ENCODE measurements at places on chromosomes 3 and 15.

GRCh38 chr3:164620423-164620822 is 457.9 kb downstream of the SI start:
- DNase-seq, result no peak

GRCh38 chr3:149784064-149784704 is 8.2 kb downstream of the ANKUB1 start:
- DNase-seq, result no peak

DNA sequence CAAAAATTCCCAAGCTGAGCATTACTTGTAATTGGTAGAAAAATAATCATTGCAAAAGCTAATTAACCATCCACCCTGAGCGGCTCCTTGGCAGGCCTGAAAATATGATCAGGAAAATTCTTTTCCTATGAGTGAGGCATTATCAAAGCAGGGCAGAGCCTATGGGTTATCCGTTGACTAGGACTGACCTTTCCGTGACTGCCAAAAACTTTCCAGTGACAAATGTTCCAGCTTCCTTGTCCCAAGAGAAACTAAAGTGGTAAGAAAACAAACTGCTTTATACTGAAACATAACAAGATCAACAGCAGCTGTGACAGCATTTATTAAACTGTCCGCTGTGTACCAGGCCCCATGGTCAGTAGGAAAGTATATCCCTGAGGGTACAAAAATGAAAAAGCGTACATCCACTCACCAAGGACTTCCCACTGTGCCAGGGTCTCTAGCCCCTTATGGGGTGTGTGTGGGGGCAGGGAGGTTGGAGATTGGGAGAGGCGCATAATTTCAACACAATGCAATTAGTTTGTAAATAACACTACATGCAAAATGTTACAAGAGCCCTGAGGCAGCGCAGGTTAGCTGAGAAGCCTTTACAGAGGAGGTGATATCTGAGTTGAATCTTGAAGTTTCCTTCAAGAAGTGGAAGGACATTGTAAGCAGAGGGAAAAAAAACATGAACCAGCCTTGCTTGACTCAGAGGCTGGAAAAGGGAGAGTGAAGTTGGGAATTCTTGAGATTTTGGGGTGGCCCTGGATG is 8.5 kb downstream of the LIPC start:
- peak; percentile 71 for DNase-seq

DNA sequence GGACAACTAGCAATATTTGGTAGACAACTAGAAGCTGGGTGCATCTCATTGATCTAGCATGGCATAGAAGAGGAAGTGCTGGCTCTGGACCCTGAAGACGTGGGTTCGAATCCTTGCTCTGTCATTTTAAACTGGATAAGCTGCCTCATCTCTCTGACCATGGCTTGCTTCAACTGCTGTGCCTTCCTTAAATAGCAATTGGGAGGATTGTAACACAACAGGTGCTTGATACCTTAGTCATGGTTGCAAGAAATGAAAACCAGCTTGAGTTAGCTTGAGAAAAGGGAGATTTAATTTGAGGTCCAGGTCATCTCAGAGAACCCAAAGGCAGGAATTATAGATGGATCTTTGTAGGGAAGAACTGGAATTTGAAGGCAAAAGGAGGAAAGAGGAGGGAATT is 14.8 kb upstream of the RGMA start:
- DNase-seq, result no peak

DNA sequence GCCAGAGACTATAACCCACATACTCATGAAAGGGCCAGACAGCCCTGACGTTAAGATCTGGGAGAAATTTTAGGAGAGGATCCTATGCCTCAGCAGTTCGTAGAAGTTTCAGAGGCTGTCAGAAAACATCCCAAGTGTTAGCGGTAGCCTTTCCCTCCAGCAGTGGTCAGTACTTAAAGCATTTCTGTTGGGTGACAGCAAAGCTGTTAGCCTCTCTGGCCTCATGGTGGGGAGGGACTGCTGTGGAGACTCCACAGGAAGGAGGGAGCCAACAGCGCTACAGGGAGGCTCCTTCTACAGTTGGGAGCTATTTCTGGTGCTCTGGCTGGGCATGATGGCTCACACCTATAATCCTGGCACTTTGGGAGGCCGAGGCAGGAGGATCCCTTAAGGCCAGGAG is 27.4 kb downstream of the IDH2 start:
- DNase-seq, result no peak

- no peak for DNase-seq
These were observed 3.8 kb downstream of the THSD4 start for GRCh38 chr15:71118881-71119632.

DNA sequence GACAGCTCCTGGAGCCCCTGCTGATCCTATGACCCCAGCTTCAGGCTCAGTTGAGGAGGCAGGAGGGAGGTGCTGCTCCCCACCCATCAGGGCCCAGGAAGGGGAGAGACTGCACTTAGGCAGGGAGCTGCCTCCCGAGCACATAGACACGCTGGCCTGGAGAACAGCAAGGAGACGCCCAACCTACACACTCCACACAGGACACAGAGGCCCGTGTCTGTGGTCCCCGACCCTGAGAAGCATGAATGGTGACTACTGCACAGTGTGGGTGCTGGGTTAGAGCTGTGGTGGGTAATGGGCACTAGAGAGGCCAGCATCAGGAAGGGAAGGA is 1.1 kb upstream of the HHATL start:
- DNase-seq, result no peak

- peak; percentile 44 for DNase-seq
These were observed 316.3 kb upstream of the NECTIN3 start for GRCh38 chr3:110755345-110755744.

GRCh38 chr3:148792516-148792915 is 35.1 kb upstream of the CPB1 start:
- no peak for DNase-seq

GRCh38 chr3:156586905-156587759 is 32.2 kb upstream of the SSR3 start:
- DNase-seq, result no peak

GRCh38 chr3:30457081-30457480 is 149.3 kb upstream of the TGFBR2 start:
- DNase-seq, result no peak

DNA sequence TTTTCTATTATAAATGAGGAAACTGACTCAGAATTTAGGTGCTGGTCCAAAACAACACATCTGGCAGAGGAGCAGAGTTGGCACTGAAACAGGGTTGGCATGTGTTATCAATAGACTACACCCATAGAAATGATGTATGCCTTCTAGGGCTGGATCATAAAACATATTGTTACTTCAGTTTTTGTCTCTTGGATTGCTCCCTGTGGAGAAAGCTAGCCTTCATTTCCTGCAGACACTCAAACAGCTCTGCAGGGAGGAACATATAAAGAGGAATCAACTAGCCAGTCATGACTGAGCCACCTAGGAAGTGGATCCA is 507 bp upstream of the MRPL3 start:
- no peak for DNase-seq

GRCh38 chr3:23490459-23490858 is 287.3 kb downstream of the UBE2E2 start:
- no peak for DNase-seq

- DNase-seq, result no peak
These were observed 124.3 kb upstream of the IGF1R start for GRCh38 chr15:98523912-98524662.

DNA sequence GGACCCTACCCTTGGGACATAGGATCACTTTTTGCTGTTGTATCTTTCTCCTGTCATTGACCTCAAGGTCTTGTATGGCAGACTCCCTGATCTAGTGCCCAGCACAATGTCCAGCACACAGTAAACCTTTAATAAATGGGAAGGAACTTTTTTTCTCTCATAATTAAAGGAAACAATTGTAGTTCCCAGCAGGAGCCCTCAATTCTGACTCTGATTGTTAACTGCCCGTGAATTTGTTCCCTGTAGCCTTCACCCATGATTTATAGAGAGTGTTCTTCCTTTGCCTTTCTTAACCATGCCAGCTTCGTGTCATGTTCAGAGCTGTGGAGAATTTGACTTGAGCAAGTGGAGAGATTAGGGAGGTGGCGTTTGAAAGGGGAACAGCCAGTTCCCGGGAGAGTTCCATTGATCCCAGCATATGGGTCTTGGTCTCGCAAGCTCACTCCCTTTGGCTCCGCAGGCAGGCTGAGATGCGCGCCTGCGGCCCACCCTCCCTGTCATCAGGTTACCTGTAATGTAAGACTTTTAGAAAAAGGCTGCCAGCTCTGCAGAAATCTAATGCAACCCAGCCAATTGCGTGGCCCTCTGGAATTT is 182.6 kb downstream of the TP63 start:
- DNase-seq, result no peak

GRCh38 chr15:84940399-84940798 is 41.3 kb upstream of the PDE8A start:
- DNase-seq, result no peak

- DNase-seq, result no peak
These were observed 116.5 kb downstream of the LRRK1 start for GRCh38 chr15:101035611-101036010.

DNA sequence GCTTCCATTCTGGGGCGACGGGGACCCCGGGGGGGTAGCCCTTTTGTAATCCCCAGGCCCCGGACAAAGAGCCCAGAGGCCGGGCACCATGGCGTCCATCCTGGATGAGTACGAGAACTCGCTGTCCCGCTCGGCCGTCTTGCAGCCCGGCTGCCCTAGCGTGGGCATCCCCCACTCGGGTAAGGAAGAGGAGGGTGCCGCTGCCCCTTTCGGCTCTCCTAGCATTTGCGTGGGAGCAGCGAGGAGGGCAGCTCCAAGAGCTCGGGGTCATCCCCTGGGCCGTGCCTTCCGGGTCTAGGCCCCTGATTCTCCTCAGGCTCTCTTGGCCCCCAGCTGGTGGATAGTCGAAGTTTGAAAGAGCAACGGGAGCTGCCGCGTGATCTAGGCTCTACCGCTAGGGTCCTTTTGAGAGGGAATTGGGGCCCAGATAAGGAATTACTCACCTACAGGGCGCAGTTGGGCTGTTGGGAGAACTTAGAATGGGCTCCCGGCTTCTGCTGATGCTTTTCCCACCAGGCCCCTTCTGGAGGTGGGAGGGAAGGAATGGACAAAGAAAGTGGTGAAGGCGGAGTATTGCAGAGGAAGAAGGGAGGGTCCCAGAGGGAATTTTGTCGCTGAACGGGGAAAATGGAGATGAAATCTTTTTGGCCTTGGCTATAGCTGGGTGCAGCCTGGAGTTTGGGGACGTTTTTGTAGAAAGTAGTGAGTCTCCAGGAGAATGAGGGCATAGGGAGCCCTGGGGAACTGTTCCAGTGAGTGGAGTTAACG is 615 bp downstream of the VPS18 start:
- DNase-seq, result peak; percentile 86

- no peak for DNase-seq
These were observed 28.0 kb downstream of the MB21D2 start for GRCh38 chr3:192889679-192890078.

DNA sequence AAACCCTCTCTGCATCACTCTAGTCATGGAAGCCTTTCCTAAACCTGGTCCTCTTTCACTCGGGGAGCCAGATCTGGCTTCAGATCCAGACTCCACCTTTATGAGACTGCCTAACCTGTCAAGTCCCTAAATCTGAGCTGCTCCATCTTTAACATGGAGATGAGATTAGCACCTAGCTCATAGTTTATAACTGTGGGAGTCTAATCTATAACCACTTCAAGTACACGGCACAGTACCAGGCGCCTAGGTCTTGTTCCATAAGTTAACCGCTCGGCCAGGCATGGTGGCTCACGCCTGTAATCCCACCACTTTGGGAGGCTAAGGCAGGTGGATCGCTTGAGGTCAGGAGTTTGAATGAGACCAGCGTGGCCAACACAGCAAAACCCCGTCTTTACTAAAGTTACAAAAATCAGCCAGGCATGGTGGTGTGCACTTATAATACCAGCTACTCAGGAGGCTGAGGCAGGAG is 30.3 kb downstream of the TPM1 start:
- no peak for DNase-seq

GRCh38 chr3:179933080-179933479 is 103.7 kb downstream of the PEX5L start:
- DNase-seq, result no peak

GRCh38 chr3:5645692-5646410 is 458.3 kb downstream of the EDEM1 start:
- DNase-seq, result no peak

- no peak for DNase-seq
These were observed 22.8 kb downstream of the TMEM43 start for GRCh38 chr3:14147617-14148016.

GRCh38 chr3:134486577-134487041 is 752 bp downstream of the CEP63 start:
- no peak for DNase-seq

DNA sequence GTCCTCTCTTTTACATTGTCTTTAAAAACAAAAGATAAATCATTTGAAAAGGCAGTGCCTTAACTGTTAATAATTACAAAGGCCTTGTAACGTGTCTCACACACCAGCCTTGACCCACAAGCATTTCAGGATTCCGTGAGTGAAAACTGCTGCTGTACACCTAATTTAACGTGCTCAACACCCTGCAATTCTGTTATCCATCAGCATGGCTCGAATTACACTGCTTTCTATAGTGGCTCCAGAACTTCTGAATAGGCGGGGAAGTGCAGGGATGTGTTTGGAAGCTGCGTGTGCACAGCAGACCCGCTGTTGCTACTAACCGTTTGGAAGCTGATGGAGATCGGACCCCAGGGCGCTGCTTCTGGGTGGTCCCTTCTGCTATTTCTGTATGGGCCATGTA is 9.9 kb upstream of the ETFA start:
- DNase-seq, result no peak

DNA sequence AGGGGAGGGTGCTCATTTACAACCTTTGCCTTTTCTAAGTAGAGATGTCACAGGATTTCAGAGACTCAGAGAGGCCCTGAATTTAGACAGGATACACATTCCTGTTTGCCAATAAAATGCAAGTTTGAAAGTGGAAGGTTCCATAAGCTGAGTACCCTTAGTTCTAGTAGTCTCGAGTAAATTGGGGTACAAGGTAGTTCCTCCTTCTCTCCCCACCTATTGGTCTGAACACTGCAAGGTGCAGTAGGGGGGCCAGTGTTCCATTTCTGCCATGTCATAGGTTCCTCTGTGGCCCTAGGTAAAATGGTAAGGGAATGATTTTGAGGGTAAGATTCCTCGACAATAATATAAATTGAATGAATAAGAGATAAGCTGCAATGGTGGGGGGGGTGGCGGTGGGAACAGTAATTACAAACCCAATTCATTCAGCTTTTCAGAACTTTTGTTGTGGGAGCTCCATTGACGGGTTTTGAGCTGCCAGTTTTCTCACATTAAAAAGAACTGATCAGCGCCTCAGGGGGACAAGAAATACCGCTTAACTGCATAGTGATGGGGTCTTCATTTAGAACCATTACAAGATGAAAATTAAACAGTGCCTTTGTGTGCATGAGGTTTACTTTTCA is 5.9 kb downstream of the SOX2 start:
- no peak for DNase-seq

- no peak for DNase-seq
These were observed 196.7 kb downstream of the PLCH1 start for GRCh38 chr3:155548195-155548594.
